ENCODE measurements at places on chromosomes 6 and 20. TPM values are rescaled to one million over a fixed set of nuclear protein-coding genes. Genes with fewer than 3 reads are reported as not detected.

The WFDC10B gene
- total RNA-seq: not detected

DNA sequence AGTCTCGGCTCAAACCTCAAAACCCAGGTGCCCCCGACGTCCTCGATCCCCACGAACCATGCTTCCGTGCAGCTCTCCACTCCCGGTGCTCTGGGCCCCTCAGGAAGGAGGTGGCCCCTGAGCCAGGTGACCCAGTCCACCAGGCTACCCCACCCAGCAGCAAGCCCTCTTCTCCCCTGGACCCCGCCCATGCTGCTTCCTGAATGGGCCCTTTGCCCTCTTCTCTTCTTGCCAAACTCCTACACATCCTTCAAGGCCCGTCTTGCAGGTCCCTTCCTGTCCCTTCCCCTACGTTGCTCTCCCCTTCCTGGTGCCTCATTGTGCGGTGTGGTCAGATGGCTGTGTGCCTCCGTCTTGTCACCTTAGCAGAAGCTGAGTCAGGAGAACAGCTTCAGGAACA, 3.4 kb upstream of the GATA5 start:
- DNase-seq: no peak

DNA sequence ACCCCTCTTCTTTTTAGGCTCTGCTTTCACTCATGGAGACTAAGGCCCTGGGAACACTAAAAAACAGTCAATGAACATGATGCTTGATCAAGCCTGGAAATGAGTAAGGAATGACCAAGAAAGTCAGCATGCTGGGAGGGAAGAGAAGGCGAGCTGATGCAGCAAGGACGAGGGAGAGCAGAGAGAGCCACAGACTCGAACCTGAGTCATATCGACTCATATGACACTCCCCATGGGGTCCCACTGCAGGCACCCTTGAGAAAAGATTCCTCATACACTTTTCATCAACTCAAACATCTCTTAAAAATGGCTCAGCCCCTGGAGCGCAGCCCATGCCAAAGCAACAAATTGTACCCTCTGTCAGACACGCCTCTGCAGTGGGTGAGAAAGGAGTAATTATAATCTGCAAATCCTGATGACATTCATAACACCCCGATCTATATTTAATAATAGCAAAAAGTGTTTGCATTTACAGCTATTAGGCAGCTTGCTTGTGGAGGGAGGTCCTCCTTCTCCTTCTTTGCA, 127.2 kb downstream of the F13A1 start:
- DNase-seq: no peak

The SCGN gene
- total RNA-seq: not detected

DNA sequence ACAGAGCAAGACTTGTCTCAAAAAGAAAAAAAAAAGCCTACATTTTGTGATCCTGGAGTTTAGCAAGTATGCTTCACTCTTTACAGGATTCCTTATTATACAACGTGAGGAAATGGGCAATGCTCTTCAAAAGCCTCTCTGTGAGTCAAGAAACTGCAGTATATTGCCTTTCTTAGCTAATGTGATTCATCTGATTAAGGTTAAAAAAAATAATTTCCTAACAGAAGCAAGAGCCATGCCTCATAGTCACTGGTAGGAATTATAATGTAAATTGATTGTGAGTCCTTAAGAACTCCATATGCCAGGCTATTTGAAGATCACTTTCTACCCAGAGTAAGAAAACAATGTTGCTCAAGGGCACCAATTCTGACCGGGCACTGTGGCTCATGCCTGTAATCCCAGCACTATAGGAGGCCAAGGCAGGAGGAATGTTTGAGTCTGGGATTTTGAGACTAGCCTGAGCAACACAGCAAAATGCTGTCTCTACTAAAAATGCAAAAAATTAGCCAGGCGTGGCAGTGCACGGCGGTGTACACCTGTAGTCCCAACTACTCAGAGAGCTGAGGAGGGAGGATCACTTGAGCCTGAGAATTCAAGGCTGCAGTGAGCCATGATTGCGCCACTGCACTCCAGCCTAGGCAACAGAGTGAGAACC, 43.3 kb downstream of the SLC26A8 start:
- DNase-seq: no peak

DNA sequence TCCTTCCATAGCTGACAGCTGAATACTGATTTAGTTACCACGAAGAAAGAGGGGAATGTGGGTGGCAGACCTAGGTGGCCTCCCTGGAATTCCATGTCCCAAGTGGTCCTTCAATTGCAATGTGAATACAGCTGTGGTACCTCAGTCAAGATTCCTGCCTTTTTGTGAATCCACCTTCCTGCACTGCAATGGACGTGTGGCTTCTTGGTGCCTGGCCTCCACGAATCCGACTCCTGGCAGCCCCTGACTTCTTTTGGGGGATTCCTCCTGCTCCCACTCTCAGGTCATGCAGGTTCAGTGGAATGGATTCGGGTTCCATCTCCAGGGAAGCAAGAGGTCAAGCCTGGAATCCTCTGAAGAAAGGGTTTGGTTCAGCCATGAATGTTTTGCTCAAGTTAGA, 117.8 kb downstream of the DACT2 start:
- no peak for DNase-seq

All from cardiac septum (tissue), 1 donor.